NCI-H187 (cell line): ENCODE measurements at places on chromosomes 11 and 22.

DNA sequence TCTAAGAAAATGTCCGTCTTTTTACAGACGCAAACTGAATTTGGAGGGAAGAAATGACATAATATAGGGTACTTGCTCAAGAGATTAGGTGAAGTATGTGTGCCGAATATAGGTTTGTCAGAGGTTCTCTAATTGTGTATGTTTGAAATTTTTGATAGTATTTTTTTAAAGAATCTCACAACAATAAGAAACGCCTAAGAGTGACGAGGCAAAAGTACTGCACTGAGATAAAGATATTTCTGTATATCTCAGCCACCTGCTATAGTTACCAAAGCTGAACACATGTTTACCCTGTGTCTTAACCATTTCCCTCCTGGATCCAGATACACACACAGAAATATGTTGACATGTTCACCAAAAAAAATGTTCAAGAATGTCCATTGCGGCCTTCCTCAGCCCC lies 92.0 kb downstream of the PRMT3 start:
- DNase-seq = no peak

- DNase-seq = no peak
Measured at GRCh38 chr11:60871378-60872061, 4.2 kb downstream of the ZP1 start.

DNA sequence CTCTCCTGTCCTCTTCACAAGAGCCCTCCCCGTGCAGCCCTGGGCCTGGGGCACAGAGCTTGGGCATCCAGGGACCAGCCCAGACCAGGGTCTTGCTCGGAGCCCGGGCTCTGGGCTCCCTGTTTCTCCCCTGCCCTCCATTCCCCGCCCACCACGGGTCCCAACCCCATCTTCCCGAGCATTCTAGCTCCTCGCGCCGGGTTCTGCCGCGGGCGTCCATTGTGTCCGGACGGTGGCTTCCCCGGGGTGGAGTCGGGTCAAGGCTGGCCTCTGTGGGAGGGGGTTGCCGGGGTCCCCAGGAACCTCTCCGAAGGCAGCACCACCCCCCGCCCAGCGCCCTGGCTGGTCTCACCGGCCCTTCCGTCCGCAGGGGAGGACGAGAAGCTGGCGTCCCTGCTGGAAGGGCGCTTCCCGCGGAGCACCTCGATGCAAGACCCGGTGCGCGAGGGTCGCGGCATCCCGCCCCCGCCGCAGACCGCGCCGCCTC lies 18.1 kb upstream of the ACR start:
- no peak for DNase-seq

DNA sequence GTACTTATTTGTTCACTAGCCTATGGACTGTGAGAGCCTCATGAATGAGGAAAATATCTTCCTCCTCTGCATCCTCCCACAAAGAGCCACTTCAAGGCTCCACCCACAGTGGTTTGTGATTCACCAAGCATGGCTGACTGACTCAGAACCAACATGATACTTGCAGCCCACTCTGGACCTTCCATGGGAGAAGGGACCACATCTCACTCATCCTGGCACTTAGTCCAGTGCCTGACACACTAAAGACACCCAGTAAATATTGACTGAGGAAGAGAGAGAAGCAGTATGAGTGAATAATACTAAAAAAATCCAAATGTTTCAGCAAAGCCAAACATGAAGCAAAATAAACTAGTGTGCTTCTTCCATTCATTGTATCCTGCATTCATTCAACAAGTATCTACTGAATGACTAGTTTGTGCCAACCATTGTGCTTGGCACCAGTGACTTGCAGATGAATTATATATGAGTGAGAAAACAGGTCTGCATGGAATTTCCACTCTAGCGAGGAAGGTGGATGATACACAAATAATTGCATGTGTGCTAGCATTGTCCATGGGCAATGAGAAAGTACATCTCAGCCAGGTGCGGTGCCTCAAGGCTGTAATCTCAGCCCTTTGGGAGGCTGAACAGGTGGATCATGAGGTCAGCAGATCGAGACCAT lies 54.9 kb upstream of the BLID start:
- no peak for DNase-seq

- DNase-seq = no peak
Measured at GRCh38 chr11:125513705-125514265, 17.7 kb upstream of the FEZ1 start.

- DNase-seq = no peak
Measured at GRCh38 chr11:94895451-94895850, 77.9 kb downstream of the CWC15 start.

DNA sequence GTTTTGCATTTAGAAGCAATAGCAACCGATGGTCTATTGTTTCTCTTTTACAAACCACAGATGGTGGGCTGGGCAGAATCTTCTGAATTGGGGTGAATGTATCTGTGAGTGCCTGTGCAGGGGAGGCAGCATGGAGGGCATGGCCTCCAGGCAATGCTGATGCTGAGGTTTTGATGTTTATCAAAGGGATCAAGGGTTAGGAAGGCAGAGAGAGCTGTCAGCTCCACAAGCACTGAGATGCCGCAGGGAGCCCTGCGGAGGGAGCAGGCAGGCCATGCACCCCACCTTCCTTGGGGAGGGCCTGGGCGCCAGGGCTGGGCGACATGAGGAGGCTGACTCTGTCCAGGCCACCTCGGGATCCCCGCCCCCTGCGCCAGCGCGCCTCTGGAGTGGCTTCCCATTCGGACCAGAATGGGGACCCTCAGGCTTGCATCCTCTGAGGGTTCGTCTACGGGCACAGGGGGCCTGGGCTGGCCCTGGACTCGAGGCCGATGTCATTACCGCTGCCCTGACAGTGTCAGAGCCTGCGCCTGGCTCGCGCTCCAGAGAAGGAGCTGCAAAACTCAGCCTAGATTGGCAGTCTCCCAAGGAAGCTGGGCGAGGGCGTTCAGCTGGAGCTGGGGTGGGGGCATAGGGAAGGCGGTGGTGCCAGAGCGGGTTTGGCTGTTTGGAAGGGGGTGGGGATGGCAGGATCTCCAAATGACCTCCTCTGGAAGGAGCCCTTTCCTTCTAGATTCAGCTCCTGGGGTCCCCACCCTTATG lies 13.9 kb upstream of the TH start:
- no peak for DNase-seq

GRCh38 chr11:2168286-2169004 lies 3.2 kb downstream of the TH start:
- DNase-seq = no peak

DNA sequence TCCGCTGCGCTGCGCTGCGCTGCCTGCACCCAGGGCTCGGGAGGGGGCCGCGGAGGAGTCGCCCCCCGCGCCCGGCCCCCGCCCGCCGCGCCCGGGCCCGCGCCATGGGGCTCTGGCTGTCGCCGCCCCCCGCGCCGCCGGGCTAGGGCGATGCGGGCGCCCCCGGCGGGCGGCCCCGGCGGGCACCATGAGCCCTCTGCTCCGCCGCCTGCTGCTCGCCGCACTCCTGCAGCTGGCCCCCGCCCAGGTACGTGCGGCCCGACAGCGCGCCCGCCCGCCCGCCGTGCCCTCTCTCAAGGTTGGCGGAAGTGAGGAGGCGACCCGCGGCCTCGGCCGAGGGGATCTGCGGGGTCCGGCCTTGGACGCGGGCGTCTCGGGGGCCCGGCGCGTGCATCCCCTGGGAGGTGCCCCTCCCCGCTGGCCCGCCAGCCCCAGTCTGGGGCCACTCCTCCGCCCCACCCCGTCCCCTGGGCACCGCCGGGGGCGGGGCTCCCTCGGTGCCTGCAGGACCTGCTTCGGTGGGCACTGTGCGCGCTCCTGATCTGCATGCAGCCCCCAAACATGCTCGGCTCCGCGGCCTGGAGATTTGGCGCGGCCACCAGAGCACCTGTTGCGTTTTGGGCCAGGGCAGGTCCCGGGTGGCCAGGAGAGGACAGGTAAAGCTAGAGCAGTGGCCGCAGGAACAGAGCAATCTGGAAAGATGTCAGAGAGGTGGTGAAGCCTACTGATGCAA lies 429 bp downstream of the VEGFB start:
- no peak for DNase-seq

DNA sequence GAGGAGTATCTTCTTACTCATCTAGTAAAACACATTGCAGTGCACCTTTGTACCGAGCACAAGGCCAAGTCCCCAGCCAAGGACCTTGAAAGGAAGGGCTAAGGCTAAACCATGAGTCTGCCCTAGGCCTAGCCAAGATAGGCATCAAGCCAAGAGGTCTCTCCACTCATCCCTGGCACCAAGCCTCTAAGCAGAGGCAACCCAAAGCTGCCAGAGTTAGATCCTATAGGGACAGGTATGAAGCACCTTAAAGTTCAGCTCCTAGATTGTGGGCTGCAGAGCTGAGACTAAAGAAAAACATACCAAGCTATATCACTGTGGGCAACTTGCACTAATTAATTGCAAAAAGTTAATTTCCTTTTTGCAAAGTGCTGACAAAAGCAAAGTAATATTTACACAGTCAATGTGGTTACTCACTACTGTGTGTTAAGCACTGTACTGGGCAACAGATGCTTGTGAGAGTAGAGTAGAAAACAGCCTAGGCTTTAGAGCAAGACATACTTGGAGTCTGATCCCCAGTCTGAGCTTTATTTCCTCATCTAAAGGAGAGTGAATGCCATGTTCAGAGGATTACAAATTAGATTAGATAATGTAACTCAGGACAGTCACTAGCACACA lies 7.2 kb downstream of the COA4 start:
- no peak for DNase-seq

- DNase-seq = no peak
Measured at GRCh38 chr11:121337740-121338272, 45.2 kb downstream of the SC5D start.

DNA sequence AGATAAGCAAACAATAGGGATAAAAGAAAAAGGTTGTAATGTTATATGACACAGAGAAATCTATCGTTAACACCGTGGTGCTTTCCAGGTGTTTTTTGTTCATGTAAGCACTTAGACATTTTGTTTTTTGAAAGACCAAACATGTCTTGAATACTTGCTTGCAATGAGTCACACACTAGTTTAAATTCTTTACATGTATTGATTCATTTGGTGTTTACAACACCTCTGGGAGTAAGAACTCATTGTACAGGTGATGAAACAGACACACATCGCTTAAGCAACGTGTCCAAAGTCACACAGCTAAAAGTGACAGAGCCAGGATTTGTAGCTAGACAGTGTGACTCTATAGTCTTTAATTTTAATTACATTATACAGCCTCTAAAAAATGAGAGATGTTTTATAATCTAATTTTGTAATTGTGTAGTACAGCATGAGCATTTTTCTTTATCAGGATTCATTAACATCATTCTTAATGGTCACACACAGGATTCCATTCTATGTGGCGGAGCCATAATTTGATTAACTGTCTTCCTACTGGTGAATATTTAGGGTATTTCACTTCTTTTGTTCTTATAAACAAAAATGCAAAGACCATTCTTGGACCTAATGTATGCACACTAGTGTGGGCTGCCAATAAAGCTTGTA lies 148.8 kb downstream of the DBX1 start:
- DNase-seq = no peak

GRCh38 chr11:128727796-128728431 lies 34.0 kb downstream of the FLI1 start:
- DNase-seq = no peak

GRCh38 chr11:86814775-86815174 lies 14.4 kb downstream of the PRSS23 start:
- DNase-seq = no peak

DNA sequence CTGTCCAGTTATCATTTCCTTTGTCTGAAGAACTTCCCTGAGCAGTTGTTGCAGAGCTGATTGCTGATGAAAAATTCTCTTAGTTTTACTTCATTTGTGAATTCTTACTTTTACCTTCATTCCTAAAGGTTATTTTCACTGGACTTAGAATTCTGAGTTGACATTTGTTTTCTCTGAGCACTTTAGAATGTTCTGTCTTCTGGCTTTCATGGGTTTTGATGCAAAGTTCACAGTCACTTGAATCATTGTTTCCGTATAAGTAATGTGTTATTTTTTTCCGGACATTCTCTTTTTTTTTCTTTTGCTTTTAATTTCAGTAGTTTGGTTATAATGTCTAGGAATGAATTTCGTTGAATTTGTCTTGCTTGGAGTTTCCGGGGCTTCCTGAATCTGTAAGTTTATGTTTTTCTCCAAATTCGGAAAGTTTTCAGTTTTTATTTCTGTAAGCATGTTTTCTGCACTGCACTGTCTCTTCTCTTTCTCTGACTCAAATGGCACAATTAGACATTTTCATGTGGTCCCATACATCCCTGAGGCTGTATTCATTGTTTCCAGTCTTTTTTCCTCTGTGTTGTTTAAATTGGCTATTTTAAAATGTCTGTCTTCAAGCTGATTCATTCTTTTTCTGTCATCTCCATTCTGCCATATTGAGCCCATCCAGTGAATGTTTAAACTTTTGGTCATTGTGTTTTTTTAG lies 68.5 kb upstream of the NARS2 start:
- no peak for DNase-seq

DNA sequence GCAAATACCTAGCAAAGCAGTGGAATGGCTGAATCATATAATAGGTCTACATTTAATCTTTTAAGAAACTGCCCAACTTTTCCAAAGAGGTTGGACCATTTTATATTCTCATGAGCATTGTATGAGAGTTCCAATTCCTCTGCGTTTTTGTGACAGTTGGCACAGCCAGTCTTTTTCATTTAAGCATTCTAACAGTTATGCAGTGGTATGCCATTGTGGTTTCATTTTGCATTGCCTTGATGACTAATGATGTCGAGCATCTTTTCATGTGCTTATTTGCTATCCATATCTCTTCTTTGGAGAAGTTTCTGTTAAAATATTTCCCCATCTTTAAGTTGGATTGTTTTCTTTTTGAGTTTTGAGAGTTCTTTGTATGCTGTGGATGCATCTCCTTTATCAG lies 38.7 kb downstream of the EIF3F start:
- no peak for DNase-seq

DNA sequence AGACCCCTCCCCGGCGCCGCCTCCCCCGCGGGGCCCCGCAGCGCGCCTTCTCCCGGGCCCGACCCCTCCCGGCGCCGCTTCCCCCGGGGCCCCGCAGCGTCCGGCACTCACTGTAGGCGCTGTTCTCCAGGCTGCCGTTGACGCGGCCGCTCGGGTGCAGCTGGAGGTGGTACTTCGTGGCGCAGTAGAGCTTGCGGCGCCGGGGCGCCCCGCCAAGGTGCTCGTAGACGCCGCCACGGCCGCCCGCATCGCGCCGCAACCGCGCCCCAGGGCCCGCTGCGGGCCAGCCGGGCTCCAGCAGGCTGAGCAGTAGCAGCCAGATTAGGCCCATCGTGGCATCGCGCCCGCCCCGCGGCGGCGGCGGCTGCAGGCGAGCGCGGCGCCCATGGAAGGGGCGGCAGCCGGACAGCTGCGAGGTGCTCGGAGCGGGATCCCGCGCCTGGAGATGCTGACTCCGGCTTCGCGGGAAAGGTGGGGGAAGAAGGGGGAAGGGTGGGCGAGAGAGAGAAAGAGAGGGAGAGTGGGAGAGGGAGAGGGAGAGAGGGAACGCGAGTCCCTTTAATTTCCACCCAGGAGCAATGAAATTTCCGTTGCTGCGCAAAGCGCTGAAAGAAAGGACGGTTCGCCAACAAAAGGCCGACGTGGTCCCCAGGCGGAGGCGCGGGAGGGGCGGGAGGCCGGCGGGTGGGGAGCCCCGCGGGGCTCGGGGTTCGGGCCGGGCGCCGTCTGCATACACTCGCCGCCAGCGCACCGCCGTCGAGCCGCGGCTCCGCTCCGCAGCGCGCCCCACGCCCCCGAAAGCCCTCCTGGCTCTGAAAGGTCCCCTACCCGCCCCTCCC lies at the start of gene FGF3:
Gene FGF3 (minus strand): TSS at position 814 of the 839 bp plus-strand sequence. CDS start 483 bp downstream, at position 331.
- no peak for DNase-seq
